Karpas-422 (cell line): ENCODE measurements at places on chromosomes 2 and 18.

GRCh38 chr2:224268441-224268840 is 133.5 kb downstream of the FAM124B start:
- no peak overlapping the region for H3K27ac ChIP-seq
- H3K27me3 ChIP-seq: no peaks in the 10 kb centered on the region
- no peak overlapping the region for H3K4me3 ChIP-seq
- H3K4me1 ChIP-seq: peaks cover 5% of the 10 kb centered on the region; the same call in 1 of the 2 replicates

DNA sequence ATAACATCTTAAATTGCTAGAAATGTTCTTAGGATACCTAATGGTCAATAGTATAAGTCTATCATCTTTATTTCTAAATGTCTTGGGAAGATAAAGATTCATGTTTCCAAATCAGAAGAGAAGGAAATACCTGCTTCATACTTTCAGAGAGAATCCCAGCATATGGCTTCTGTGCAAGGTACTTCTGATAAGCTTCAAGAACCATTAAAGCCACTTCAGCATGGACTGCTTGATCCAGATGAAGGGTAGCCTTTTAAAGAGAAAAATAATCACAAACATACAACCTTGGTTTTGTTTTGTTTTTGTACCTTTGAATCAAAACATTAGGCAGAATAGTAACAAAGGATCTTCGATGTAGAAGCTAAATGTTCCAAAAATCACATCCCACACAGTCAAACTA is 44.0 kb downstream of the EPG5 start:
- H3K4me3 ChIP-seq: no peak overlapping the region
- no peak for DNase-seq
- H3K36me3 ChIP-seq: peaks cover 28% of the 10 kb centered on the region; the same call in 1 of the 2 replicates

DNA sequence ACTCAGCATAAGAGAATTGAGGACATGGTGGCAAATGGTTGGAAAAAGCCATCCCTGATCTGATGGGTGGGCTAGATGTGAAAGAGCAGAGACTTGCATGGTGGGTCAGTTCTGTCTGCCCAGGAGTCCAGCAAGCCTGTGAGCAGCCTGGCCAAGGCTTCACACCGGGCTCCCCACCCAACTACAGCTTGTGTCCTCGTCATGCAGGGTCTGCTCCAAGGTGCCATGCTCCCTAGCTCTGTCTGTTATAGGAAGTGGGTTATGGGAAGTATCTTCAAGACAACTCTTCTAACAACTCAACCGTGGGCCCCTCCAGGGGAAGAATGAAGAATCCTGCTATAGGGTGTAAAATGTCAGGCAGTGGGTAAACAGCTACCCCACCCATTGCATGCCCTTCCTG is 97.4 kb downstream of the ADD2 start:
- H3K27me3 ChIP-seq: no peaks in the 10 kb centered on the region
- no peaks in the 10 kb centered on the region for H3K36me3 ChIP-seq
- H3K4me1 ChIP-seq: no peaks in the 10 kb centered on the region
- H3K27ac ChIP-seq: no peak overlapping the region
- H3K4me3 ChIP-seq: no peak overlapping the region

DNA sequence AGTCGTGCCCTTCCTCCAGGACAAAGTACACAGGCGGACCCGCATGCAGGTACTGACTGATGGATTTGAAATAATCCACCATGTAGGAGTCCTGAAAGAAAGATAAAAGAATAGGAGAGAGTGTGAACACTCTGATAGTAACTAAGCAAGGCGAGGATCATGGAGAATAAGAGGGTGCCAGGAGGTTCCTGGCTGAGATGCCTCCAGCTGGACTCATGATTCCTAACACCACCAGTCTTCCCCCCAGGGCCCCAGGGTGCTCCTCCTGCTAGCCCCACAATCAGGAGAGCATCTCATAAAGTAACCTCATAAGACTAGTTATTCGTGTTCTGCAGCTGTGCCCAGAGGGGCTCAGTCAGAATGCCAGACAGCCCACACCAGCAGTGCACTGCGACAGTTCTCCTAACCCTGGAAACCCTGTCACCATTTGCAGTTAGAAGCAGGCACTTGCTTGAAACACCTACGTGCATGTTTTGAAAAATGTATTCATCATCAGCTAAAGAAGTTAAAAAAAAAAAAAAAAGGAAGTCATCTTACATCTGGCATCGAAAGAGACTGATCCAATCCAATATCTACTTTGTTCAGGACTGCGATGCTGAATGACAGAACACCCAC is 36.7 kb downstream of the RMC1 start:
- H3K4me3 ChIP-seq: no peak overlapping the region
- no peak overlapping the region for H3K27ac ChIP-seq
- DNase-seq: no peak
- H3K36me3 ChIP-seq: peaks cover 48% of the 10 kb centered on the region
- H3K27me3 ChIP-seq: no peaks in the 10 kb centered on the region
- no peaks in the 10 kb centered on the region for H3K4me1 ChIP-seq

DNA sequence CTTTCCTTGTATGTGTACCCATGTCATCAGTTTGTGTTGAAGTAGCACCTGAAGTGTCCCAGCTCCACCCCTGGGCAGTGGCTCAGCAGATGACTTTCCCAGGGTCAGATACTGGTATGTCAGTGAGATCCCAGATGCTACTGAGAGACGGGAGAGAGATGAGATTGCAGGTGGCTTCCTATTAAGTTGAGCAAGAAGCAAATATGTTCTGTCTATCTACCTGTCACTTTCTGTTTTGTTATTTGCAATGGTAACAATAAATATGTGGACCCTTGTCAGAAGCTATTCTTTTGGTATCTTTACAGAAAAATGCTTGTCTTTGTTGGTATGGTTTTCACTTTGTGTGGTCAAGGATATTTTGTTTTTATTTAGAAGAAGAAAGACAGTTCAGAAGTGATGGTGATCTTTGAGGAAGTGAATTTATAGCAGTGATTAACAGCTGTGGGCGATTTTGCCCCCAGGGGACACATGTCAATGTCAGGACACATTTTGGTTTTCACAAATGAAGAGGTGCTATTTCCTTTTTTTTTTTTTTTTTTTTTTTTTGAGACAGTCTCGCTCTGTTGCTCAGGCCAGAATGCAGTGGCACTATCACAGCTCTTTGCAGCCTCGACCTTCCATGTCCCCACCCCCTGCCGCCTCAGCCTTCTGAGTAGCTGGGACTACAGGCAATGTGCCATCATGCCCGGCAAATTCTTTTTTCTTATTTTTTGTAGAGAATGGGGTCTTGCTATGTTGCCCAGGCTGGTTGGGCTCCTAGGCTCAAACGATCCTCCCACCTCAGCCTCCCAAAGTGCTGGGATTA is 21.4 kb downstream of the MGAT5 start:
- H3K4me1 ChIP-seq: peaks cover 87% of the 10 kb centered on the region
- H3K27me3 ChIP-seq: no peaks in the 10 kb centered on the region
- H3K27ac ChIP-seq: peak overlapping the region; percentile 96

DNA sequence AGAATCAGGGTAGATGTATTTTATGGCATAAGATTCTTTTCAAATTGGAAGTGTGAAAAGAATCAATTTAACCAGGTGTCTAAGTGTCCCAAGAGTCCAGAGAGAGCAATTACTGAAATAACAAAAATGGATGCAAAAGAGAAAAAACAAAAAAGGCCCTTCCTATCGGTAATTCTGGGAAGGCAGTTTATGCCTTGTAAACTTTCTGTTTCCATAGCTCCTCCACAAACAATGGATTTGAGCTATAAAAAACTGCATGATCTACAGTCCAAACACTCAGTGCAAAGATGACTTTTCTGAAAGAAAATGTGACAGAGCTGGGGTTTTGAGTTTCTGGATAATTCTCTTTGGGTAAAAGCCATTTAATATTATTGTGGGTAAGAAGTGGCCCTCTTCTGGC is 366.1 kb downstream of the EN1 start:
- no peak overlapping the region for H3K4me3 ChIP-seq
- no peaks in the 10 kb centered on the region for H3K36me3 ChIP-seq
- DNase-seq: no peak
- H3K27ac ChIP-seq: no peak overlapping the region

DNA sequence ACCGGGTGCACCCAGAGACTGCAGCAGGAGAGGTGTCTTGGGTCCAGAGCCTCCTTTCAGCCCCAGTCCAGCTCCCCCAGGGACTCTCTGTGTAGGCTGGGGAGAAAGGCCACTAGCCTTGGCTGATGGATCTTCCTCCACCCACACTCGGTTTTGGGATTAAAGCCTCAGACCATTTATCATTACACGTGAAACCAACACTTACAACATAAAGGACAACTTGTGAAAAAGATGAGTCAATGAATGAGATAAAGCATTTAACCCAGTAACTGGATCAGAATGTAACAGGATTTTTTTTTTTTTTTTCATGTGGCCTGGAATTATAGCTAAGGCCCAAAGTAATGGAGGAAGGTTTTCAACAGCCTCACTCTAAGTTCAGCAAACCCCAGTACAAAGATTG is 32.1 kb downstream of the NAT8 start:
- no peak for DNase-seq
- no peaks in the 10 kb centered on the region for H3K27me3 ChIP-seq
- H3K4me3 ChIP-seq: no peak overlapping the region

DNA sequence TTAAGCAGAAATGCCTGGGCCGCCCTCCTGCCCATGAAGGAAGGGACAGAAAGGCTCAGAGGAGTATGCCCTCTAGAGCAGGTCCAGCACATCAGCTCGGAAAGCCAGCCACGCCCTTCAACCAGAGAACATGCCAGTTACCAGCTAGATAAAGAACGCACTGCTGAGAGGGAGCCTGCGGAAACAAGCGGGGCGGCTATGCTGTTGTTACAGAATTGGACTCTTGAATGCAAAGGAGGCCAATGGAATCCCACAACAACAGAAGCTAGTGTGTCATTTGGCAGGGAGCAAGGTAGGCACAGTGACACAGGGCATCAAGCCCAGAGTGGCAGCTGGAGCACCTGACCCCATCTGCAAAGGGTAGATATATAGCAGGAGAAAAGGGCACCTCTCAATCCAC is 242.9 kb upstream of the ID2 start:
- peaks cover 34% of the 10 kb centered on the region for H3K4me1 ChIP-seq
- no peak overlapping the region for H3K27ac ChIP-seq
- no peaks in the 10 kb centered on the region for H3K27me3 ChIP-seq
- H3K4me3 ChIP-seq: no peak overlapping the region
- no peaks in the 10 kb centered on the region for H3K36me3 ChIP-seq
- no peak for DNase-seq

DNA sequence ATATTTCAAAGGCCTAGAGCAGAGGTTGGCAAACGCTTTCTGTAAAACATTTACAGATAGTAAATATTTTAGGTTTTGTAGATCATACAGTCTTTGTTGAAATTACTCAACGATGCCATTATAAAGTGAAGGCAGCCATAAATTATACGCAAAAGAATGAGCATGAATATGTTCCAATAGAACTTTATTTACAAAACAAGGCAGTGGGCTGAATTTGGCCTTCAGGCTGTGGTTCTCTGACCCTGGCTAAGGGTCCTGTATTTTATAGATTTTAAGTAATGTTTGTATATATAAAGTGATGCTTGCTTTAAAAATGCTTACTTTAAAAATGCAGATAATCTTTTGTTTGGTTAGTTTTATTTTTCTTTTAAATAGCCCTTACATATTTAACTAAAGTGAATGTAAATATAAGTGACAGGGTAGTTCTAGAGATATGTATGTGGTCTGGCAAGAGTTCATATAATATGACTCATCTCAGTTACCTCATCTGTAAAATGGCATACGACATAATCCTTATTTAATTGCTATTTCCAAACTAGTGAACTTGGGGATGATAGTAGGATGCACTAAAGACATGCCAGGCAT is 51.7 kb upstream of the ATP5MC3 start:
- H3K27ac ChIP-seq: no peak overlapping the region
- no peaks in the 10 kb centered on the region for H3K36me3 ChIP-seq
- no peak for DNase-seq
- no peaks in the 10 kb centered on the region for H3K27me3 ChIP-seq
- no peaks in the 10 kb centered on the region for H3K4me1 ChIP-seq

DNA sequence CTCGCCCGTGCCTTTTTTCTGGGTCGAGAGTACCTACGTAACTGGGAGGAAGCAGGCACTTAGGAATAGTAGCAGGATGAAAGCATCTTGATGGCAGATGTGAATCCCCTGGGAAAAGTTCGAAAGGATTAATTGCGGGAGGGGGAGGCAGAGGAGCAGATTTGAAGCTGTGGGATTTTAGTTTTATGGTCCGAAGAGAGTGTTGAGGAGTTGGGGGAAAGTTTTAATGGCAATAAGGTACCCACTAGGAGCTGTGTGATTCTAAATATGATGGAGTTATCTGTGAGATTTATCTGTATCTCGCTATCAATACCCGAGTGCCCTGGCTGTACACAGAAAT is 1.1 kb downstream of the AGFG1 start:
- peak overlapping the region; percentile 56 for H3K27ac ChIP-seq
- no peaks in the 10 kb centered on the region for H3K27me3 ChIP-seq
- H3K36me3 ChIP-seq: no peaks in the 10 kb centered on the region
- H3K4me1 ChIP-seq: peaks cover 30% of the 10 kb centered on the region

DNA sequence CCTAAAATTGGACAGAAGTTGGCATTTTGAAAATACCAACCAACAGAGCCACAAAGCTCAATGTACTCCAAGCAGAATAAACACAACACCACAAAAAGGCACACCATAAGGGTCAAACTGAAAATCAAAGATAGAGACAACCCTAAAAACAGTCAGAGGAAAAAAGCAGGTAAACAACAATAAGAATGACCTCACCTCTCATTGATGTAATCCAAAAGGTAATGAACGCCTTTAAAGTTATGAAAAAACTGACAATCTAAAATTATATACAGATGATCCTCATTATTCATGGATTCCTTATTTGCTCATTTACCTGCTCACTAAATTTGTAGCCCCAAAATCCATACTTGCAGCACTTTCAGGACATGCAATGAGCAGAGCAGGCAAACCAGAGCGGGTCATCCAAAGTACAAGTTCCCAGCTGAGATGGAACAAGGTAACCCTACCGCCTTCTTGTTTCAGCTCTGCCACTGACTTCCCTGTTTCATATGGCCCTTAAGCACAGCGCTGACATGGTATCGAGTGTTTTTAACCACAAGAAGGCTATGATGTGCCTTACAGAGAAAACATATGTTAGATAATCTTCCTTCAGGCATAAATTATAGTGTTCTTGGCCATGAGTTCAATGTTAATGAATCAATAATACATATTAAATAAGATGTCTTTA is 17.0 kb downstream of the RTN4 start:
- H3K27me3 ChIP-seq: no peaks in the 10 kb centered on the region
- peaks cover 76% of the 10 kb centered on the region for H3K4me1 ChIP-seq
- peaks cover under 1% of the 10 kb centered on the region; the same call in 1 of the 2 replicates for H3K36me3 ChIP-seq
- DNase-seq: no peak
- peak overlapping the region; percentile 14 for H3K27ac ChIP-seq

- no peak overlapping the region for H3K4me3 ChIP-seq
- H3K36me3 ChIP-seq: no peaks in the 10 kb centered on the region
- H3K27me3 ChIP-seq: no peaks in the 10 kb centered on the region
Observed at GRCh38 chr2:217555081-217555876, 447.5 kb downstream of the TNS1 start.

DNA sequence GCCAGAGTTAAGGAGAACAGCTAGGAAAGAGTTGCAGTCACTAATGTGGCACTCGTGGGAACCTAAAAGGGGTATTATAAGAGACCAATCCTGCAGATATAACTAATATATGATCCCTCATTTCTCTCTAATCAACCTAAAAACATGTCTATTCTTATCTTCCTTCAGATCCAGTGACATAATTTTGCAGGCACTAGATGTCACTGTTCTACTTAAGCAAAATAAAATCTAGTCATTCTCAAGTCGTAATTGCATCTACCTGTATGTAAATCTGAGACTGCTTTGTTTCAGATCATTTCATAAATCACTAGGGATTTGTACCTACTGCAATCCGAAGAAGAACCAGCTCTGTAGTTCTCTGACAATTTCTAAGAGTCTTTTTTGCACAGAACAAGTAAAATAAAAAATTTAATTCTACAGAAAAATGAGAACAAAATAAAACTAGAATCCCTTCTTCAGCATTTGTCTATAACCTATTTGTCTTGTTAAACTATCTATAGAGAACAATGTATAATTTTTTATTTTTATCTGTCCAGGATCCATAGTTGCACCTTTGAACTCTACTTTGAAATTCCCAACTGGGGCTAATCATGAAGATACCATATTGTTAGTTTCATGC is 56.5 kb upstream of the ERBB4 start:
- H3K4me3 ChIP-seq: no peak overlapping the region
- H3K36me3 ChIP-seq: no peaks in the 10 kb centered on the region
- H3K27me3 ChIP-seq: no peaks in the 10 kb centered on the region
- no peak overlapping the region for H3K27ac ChIP-seq
